ENCODE measurements at places on chromosomes 6 and 20.
A peak's percentile ranks its signal among the peaks of the same experiment; 100 is the strongest.

DNA sequence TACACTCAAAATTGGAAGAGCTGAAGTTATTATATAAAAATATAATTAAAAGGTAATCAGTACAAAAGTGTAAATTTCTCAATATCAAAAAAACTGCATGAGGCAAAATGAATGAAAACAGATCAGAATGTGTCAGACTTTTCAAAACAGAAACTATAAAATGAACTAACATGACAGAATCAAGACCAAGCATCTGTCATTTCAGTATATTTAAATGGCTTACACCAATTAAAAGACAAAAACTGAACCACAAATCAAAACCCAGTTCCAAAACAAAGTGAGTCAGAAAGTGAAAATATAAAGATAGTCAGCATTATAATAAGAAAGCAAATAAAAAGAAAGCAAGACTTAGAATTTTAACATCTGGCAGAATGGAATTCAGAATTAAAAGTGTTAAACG, 289.7 kb downstream of the UBE3D start:
- DNase-seq, result no peak

- no peak for DNase-seq
Observed at GRCh38 chr6:106390088-106390487, 29.6 kb downstream of the CRYBG1 start.

DNA sequence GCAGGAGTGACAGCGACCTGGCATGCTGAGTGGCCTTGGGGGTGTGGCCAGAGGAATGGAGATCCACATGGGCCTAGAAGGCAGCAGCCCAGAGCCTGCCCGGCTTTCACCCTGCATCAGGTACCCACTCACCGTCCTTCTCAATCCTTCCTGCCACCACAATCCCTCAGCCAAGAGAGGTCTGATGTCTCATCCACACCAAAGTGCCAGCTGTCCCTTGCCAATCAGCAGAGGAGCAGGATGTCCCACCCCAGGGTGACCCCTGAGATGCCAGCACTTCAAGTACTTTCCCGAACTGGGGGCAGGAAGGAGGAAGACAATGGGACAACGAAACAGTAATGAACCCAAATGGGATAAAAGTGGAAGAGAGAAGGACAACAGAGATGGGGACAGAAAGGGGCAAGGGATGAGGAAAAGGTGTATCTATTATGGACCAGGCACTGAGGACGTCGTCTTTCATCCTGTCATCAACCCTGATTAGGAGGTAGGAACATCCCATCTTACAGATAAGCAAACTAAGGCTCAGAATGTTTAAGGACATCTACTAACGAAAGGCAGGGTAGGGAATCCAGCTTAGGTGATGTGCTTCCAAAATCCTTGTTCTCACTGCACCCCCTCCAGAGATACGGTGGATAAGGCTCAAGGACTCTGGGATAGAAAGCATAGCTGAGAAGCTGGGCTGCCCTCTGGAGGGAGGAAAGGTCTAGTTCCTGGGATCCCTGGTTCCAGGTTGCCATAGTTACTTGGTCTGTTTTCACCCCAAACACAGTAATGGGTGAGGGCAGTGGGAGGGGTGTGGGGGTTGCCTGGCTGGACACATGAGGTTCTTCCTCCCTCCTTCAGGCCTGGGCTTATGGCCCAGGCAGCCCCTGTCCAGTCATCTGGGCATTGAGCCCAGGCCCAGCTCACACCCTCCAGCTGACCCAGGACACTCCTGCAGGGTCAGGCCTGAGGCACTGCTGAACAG, 4.5 kb upstream of the TNXB start:
- DNase-seq, result peak; percentile 71

DNA sequence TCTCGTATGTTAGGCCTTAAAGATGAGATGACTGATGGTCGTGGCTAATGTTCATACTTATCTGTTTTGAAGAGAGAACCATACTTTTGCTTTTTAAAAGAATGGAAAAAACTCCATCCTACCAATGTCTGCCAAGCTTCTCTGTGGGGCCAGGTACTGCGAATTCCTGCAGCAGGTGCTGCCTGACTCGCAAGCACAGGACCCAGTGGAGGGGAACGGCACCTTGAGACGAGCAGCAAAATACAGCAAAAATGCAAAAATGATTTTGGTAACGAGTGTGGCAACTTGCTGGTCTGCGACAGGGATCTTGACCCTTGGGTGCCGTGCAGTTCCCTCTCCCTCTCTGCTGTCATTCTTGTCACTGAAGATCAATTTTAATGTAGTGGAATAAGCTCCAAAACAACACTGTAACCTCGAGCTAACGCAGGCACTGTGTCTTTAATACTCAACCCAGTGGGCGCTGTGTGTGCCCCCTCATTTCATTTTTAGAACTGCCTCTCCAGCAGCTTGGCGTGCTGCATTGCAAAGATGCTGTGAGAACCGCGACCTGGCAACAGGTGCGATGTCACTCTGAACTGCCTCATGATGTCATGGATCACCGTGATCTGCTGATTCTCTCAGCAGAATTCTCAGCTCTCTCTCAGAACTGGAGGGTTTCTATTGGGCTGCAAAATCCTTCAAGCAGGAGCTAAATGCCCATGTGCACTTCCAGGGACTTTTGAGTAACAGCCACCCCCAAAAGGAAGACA, 51.6 kb downstream of the RAMACL start:
- no peak for DNase-seq

- no peak for DNase-seq
Observed at GRCh38 chr6:145137425-145137824, 597.9 kb downstream of the EPM2A start.

DNA sequence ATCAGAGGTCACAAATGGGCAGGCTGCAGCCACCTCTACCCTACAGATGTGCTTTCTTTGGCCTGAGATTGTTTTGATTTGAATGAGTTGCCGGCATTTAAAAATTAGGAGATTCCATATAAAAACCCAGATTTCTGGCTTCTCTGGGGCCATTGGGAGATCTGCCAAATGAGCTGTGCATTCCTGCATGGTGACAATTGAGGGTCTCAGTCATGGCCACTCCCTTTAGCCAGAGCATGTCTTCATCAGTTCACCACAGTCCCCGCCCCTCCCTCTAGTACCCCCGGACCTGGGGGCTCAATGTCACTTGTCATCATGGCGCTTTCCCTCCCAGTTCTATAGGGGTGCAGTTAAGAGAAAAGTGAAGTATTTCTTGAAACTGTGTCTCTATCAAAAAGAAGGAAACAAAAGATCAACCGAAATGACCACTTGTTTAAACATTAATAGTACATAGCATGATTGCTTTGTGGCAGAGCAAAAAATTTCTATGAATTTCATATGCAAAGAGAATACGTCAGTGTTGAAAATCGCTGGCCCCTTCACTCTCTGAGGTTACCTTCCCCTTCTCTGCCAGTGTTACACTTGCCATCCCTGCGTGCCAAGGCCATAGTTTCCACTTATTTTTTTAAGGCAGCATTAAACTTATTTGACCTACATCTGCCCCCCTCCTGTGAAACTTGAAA, 21.1 kb downstream of the EYA2 start:
- no peak for DNase-seq

DNA sequence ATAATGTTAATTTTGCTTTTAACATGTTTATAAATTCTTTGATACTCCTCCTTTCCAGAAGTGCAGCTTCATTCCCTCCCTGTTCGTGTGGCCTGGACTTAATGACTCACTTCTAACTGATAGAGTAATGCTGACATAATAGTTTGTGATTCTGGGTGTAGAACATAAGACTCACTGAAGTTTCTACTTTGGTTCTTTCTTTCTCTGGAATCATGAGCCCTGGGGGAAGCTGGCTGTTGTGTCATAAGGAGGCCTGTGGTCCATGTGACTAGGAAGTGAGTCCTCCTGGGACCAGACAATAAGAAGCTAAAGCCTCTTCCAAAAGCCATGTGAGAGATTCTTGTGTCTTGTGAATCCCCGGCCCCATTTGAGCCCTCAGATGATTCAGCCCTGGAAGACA, 30.5 kb upstream of the HLA-G start:
- DNase-seq, result peak; percentile 46

DNA sequence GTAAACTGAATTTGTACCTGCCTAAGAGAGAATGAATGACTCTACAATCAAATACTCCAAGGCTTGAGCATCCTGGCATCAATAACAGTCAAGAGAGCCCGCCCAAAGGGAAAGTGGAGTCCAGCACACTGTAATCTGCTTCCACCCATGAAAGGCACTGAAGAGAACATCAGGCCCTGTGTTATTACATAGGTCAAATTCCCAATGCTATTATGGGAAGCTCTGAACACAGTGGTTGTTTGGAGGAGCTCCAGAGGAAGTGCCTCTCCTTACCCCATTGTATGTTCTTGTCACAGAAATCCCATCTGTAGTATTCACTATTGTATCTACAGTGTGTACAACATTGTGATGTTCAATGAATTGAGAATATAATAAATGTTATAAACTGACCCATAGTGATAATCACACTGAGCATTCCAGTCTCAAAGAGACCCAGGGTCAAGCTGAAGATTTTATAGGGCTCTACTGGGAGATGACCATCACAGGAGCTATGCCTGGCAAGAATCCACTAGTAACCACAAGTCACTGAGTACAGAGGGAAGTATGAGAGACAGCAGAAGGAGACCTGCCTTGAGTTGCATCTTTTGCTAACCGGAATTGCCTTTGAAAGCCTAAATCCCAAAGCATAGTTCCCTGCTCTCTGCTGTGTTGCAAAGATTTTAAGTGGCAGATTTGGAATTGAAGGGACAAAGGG, 446.7 kb downstream of the GJA1 start:
- DNase-seq, result no peak

GRCh38 chr6:99611148-99611547, 4.5 kb downstream of the PRDM13 start:
- no peak for DNase-seq

DNA sequence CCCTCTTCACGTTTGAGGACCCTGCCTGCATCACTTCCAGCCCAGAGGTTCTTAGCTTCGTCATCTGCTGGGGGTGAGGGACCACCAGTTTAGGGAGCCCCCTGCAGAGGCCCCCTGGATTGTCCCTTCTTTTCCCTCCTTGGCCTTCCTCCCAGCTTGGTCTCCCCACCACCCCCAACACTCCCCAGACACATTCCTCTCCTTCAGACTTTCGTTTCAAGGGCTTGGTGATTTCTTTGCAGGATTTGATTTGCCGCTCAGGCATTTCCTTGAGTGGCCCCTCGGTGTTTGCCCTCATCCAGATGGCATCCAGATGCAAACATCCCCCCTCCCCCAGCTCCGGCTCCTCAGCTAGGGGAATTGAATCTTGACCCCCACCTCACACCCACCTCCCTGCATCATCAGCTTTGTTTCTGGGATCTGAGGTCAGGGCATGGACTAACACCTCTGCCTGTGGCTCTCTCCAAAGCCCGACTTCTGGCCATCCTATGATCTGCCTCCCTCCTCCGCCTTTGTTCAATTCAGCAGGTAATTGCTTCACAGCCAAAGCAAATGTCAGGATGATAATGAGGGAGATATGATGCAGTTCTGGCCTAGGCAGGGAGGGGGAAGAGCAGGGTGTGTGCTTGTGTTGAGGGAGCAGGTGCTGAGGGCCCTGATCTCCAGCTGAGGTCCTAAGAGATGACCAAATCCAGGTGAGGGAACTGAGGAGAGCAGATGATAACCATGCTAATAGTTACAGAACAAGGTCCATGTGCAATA, 141.5 kb downstream of the VEGFA start:
- DNase-seq, result no peak

DNA sequence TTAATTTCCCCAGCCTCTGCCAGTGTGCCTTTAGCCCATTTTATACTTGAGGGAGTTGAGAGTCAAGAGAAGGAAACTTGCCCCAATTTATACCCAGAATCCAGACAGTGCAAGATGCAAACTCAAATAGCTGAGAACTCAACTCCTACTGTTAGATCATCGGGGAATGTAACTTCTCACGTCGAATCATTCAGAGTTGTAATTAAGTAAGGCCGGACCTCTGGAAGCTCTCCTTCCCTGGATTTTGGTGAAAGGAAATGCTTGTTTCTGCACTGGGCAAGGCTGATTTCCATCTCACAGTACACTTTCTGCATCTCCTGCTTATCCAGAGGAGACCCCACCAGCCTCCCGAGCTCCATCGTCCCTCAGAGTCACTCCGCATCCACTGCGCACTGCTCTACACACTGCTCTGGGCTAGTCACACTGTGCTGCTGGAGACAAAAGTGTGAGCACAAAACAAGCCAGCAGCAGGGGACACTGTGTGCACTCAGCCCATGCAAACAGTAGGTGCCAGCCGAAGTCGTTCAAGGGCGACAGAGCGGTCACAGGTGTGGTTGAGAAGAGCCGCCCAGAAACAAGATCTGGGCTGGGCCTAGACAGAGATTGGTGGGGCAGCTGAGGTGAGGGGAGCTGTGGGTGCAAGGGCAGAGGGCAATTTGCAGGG, 150.4 kb upstream of the QKI start:
- DNase-seq, result no peak

GRCh38 chr20:44747166-44748004, 1.7 kb downstream of the KCNK15 start:
- DNase-seq, result peak; percentile 93

DNA sequence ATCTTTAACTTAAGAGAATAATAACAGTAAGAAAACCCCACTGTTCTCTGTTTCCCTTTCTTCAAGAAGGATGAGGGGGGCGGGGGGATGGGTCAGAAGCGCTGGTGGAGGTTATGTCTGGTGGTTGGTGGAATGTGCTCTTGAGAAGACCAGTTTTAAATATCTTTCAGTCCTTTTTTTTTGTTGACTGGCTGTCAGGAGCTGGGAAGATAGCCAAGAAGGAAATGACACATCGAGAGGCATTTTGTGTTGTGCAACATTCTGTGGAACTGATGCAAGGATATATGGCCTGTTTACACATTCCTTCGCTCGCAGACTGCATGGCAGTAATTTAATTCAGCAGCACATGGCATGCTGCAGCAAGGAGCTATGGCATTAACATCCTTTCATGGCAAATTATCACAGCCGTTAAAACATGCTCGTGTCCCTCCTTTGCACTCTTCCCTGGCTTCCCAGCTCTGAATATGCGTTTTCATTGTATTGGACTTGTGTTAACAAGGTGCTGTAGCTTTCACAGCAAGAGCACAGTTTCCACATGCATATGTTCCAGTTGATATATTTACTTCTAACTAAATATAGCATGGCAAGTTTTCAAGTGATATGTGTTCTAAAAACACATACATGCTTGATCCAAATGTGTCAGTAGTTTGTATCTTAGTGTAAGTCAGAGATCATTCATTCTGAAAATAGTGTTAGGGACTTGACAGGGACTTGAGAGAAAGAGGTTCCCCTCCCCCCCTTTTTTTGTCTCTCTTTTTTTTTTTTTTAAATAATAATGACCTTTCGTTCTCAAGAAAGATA, 68.2 kb upstream of the SUPT3H start:
- DNase-seq, result peak; percentile 86

DNA sequence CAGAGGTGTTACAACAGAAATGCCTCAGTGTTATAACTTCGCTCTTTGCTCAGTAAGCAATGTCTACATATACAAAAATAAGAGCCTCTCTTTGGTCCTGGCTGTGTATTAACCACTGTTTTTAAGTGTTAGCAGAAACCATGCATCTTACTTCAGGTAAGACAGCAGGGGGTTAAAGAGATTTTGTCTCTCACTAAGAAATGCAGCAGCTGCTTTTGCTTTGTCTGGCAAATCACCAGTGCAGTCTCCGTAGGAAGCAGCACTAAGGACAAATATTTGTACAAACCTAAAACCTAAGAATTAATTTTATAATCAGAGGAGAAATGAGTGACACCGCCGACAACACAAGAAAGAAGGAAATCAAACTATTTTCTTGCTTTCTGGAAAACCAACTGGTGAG, 758 bp downstream of the SMIM28 start:
- DNase-seq, result no peak

Data from RWPE1 (cell line).